Caki2 (cell line): ENCODE measurements at places on chromosomes 12 and 14.

GRCh38 chr12:39178837-39179236, 264.1 kb downstream of the KIF21A start:
- no peak for DNase-seq

DNA sequence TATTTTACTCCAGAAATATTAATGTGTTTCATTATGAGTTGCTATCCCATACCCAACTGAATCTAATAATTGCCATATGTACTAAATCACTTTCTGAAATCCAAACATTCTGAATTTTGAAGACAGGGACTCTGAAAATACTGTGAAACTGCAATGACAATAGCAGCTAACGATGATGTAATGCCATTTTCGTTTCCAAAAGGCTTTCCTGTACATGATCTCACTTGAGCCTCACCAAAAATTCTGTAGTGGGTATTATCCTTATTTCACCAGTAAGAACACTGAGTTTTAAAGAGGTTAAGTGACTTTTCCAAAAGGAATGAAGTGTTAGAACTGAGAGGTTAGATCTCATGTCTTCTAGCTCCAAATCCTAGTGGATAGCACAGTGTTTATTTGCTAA, 133.3 kb downstream of the FLRT2 start:
- DNase-seq = no peak

- DNase-seq = no peak
Measured at GRCh38 chr12:44314007-44314500, 478.2 kb downstream of the TMEM117 start.

DNA sequence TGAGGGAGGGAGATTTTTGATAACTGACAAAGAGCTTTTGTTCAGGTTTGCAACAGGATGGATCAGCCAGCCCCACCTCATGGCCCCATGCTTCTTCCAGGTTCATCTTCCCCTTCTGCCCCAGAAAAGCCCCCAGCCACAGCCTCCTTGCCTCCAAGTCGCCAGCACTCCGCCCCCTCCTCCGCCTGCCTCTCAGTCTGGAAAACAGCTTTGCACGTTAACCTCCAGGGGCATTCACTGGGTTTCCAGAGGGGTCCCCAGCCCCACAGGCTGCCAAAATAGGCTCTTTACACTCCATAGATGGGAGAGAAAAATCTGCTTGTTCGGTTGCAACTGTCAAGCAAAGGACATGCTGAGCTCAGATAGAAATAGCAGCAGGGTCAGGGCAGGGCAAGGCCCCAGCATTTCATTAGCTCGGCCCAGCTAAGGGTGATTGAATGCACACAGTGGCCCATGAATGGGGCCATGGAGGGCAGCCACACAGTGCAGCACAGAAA, 253.6 kb downstream of the ZFP36L1 start:
- no peak for DNase-seq

DNA sequence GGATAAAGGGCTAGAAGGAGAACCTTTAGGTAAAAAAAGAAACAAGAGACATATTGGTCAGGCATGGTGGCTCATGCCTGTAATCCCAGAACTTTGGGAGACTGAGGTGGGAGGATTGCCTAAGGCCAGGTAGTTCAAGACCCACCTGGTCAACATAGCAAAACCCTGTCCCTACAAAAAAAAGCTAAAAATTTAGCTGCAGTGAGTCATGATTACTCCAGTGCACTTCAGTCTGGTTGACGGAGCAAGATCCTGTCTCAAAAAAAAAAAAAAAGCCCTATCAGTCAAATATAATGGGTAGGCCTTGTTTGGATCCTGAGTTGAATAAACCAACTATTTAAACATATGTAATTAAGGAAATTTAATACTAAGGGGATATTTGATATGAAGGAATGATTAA, 54.2 kb downstream of the PPP1R36 start:
- DNase-seq = no peak

- DNase-seq = no peak
Measured at GRCh38 chr12:53804429-53804828, 52.6 kb upstream of the CISTR start.

GRCh38 chr12:44835641-44836379, 40.3 kb downstream of the NELL2 start:
- DNase-seq = no peak

GRCh38 chr12:90281154-90281868, 572.7 kb upstream of the ATP2B1 start:
- DNase-seq = no peak

GRCh38 chr12:7806863-7807487, 17.8 kb downstream of the NANOG start:
- DNase-seq = peak; percentile 52

GRCh38 chr14:49051328-49052060, 534.7 kb downstream of the RPS29 start:
- DNase-seq = peak; percentile 35

DNA sequence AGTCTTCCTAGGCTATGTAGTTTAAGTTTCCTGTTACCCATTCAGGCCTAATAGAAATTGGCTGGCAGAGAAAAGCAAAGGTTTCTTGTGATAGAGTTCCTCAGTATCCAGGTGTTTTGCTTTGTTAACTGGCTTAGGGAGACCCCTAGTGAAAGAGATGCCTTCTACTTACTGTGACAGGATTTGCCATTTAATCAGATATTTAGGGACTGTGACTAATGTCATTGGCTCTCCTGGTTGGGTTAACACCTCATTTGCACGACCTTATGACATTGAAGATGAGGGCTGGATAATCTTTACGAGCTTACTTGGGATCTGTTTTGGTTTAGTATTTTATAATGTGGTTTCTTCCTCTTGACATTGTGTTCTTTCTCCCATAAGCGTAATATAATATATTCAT, 5.8 kb downstream of the MON2 start:
- peak; percentile 7 for DNase-seq

DNA sequence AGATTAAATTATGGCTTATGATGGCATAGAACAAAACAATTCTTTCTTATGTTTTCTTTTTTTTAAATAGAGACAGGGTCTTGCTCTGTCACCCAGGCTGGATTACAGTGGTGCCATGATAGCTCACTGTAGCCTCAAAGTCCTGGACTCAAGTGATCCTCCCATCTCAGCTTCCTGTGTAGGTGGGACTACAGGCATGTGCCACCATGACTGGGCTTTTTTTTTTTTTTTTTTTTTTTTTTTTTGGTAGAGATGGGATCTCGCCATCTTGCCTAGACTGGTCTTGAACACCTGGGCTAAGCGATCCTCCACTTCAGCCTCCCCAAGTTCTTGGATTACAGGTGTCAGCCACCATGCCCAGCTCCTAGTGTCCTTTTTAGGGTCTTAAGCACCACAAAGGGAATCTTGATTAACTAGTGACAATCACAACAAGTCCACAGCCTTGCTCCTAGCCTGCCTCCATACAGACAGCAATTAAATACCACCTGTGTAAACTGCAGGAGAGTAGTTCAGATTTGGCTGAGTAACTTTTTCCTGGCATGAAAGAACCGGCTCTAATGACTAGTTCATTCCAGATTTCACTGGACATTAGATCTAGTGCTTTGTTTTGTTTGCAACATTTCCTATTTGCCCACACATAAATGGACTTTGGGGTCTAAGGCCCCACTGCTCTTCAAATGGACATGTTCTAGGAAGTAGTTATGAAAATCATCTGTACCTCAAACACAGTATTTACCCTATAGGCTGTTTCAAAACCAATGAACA, 61.6 kb downstream of the SH2B3 start:
- DNase-seq = peak; percentile 18

- DNase-seq = no peak
Measured at GRCh38 chr14:27727251-27727770, 1039.3 kb upstream of the FOXG1 start.

DNA sequence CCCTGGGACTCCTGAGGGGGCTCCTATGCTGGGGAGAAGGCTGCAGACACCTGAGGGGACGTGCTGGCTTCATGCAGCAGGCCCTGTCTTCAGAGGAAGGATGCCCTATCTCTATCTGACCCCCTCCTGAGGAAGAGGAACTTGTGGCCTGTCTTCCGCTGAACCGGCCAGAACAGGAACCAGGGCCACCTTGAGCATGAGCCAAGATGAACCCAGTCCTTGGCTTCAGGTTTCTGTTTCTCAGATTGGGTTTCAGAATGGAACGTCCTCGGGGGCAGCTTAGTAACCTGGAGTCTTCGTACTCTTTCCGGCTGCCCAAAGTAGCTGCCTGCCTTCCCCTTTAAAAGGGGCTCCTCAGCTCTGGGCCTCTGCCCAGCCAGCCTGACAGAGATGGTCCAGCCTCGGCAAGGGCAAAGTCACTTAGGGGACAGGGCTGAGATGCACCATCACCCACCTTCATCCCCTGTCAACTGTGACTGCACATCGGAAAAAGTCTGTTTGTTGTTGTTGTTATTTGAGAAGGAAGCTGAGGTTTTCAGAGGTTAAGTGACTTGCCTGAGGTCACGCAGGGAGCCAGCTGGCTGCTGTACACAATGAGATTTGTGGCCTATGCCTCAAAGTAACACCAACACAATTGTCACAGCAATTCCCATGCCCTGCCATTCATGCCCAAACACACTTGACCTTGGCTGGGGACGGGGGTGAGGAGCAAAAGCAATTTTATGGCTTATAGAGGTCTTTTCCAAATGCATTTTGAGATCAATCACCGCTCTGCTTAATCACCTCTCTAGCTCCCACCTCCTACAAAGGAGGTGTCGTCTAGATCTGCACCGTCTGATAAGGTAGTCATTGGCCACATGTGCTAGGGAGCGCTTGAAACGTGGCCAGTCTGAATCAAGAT, 13.4 kb downstream of the ASB2 start:
- DNase-seq = peak; percentile 63

DNA sequence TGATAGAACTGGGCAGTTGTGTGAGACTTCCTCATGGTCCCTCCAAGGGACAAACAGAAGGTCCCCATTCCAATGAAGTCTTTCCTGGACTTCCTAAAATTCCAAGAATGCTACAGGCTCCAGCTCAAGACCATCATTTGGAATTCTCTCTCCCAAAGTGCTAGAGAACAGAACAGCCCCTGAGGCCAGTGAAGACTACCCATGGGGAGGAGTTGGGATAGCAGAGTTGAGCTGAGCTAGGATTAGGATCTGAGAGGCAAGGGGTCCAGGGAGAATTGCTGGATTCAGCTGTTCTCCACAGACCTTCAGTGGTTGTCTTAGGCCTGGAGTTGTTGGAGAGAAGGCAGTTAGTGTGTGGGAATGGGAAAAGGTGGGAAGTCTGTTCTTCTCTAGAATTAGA, 10.8 kb downstream of the KRT1 start:
- no peak for DNase-seq

- DNase-seq = no peak
Measured at GRCh38 chr14:79911744-79912143, 299.6 kb downstream of the DIO2 start.

- DNase-seq = peak; percentile 27
Measured at GRCh38 chr14:68762953-68763764, 29.7 kb downstream of the ZFP36L1 start.

DNA sequence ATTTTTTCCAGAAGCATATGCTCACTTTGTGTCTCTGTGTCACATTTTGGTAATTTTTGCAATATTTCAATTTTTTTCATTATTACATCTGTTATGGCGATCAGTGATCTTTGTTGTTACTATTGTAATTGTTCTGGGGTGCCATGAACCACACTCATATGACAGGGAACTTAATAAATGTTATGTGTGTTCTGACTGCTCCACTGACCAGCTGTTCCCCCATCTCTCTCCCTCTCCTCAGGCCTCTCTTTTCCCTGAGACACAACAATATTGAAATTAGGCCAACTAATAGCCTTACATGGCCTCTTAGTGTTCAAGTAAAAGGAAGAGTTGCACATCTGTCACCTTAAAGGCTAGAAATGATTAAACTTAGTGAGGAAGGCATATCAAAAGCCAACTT, 46.0 kb downstream of the SCN8A start:
- no peak for DNase-seq

GRCh38 chr12:26499979-26500640, 304.7 kb downstream of the SSPN start:
- no peak for DNase-seq

DNA sequence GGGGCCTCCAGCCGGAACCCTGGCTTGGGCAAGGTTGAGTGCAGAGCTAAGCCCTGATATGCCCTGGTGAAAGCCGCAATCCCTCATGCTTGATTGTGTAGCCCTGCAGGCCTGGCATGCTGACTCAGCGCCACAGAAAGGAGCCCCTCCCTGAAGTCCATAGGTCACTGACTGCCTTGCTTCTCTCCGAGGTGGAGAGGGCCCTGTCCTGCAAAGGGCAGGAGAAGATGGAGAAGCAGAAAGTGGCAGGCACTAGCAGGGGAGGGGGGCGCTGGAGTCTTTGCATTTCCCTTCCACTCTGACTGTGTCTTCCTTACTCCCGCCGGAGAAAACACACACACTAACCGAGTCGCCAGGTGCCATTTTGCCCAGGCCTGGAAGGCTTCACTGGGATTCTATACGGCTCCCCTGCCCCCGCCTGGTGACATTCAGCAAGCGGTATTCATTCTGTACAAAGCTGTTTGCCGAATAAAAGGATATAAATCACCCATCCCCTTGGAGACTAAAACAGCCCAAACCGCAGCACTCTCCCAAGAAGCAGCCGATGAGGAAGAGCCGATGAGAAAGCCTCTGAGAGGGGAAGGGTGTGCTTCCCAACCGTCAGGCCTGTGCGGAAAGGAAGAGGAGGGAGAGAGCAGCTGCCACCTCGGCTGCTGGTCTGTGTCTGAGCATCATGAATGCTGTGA, 69.8 kb downstream of the SLC6A12 start:
- DNase-seq = peak; percentile 53

DNA sequence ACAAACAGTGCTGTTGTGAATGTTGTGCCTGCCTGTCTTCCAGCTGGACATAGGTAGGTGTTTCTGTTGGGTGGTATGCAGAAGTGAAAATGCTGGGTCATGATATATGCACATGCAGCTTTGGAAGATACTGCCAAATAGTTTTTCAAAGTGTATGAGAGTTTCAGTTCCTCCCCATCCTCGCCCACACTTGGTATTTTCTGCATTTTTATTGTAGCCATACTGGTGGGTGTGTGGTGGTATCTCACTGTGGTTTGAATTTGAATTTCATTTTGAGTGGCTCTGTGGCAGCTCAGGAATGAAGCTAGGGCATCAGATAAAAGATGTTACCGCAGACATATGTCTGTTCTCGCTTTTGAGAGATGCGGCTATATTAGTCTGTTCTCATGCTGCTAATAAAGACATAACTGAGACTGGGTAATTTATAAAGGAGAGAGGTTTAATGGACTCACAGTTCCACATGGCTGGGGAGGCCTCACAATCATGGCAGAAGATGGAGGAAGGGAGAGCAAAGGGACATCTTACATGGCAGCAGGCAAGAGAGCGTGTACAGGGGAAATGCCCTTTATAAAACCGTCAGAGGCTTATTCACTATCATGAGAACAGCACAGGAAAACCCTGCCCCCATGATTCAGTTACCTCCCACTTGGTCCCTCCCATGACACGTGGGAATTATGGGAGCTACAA, 183.1 kb downstream of the CAND1 start:
- DNase-seq = no peak

- DNase-seq = no peak
Measured at GRCh38 chr12:51511546-51512260, 79.3 kb upstream of the SCN8A start.
